Right renal pelvis (tissue), 4 donors: ENCODE measurements at places on chromosomes 7 and 10. TPM values are rescaled to one million over a fixed set of nuclear protein-coding genes. Genes with fewer than 3 reads are reported as not detected.
A peak's percentile ranks its signal among the peaks of the same experiment; 100 is the strongest.

GRCh38 chr7:34332006-34332405 is 326.0 kb upstream of the NPSR1 start:
- peak; percentile 12 for DNase-seq

The MOGAT3 gene
- polyA plus RNA-seq = 1.1 TPM

- DNase-seq = no peak
Measured at GRCh38 chr7:3267966-3268690, 32.9 kb upstream of the SDK1 start.

DNA sequence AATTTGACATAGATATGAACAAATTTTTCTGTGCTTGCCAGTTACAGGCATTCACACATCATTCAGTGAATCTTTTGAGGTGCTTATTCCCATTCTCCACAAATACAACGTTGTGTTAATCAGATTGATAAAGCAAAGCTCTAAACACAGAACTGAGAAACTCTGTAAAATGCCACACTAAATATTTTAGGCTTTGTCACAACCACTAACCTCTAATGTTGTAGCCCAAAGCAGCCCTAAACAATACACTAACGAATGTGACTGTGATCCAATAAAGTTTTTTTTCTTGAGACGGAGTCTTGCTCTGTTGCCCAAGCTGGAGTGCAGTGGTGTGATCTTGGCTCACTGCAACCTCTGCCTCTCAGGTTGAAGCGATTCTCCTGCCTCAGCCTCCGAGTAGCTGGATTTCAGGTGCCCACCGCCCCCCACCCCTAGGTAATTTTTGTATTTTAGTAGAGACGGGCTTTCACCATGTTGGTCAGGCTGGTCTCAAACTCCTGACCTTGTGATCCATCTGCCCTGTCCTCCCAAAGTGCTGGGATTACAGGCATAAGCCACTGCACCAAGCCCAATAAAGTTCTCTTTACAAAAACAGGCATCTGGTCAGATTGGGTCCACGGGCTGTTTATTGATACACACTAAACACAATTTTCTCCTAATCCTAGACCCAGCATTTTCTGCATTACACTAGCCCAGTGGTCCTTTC is 6.9 kb downstream of the CYCS start:
- DNase-seq = no peak

- no peak for DNase-seq
Measured at GRCh38 chr10:72066318-72067284, 21.8 kb downstream of the SPOCK2 start.

DNA sequence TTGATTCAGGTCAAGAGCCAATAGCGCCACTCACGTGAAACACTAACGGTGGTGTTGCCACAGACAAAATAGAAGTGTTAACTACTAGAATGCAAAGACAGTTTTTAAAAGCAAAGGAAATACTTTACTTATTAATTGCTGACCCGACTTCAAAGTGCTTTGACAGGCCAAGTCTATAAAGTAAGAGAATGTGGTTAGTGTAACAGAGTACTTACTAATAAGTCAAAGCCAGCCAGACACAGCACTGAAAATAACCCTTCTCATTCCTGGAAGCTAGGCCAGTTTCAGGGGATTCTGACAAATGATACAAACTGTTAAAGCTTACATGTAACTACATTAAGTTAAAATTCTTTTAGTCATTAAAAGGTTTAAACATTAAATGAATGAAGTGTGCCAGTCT is 50.3 kb downstream of the ENO4 start:
- no peak for DNase-seq

DNA sequence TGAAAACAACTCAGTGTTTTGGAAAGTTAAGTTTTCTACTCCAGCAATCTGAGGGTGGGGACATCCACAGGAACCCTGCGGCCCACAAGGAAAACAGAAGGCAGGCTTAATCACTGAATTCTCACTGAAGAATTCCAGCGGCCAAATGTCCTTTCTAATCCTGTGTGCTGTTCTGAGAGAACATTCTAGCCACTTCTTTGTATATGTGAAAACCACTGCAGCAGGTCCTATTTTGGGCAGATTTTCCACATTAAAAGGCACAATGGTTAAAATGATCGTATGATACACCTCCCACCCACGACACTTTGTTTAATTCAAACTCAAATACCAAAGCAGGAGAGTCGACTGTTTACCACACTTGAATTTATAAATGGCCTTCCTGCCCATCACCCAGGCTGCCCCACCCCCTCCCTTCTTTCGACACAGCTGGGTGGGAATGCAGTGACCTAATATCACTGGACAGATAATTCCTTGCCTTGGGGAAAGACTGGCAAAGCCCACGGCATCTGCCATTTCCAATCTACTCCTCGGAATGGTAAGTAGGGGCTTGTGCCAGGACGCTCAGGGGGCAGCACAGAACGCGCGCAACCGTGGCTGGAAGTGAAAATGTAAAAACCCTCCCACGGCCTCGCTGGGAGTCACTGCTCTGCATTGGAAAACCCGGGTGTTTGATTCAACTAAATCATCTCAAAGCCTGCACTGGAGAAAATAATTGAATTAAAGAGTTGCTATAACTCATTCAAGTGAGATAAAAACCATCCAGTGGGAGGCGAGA is 67.0 kb downstream of the CTBP2 start:
- no peak for DNase-seq

The SP4 gene
- polyA plus RNA-seq = 16.3 TPM

The DPP6 gene
- polyA plus RNA-seq = 46.2 TPM

The CUBN gene
- 260 TPM for polyA plus RNA-seq

The ACSL5 gene
- 5.1 TPM for polyA plus RNA-seq

DNA sequence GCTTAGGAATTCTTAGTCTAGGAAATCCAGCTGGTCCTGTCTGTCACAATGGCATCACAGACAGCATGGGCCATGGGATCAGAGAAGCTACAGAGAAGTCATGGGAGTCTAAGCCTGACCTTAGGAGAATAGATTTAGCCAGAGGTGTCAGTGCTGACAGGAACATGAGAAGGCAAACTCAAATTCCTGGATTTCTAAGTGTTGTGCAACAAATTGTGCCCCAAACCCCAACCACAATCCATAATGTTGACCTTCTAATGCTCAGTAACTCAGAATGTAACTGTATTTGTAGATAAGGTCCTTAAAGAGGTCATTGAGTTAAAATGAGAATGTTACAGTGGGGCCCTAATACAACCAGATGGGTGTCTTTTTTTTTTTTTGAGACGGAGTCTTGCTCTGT is 95.9 kb upstream of the RHOBTB1 start:
- no peak for DNase-seq

DNA sequence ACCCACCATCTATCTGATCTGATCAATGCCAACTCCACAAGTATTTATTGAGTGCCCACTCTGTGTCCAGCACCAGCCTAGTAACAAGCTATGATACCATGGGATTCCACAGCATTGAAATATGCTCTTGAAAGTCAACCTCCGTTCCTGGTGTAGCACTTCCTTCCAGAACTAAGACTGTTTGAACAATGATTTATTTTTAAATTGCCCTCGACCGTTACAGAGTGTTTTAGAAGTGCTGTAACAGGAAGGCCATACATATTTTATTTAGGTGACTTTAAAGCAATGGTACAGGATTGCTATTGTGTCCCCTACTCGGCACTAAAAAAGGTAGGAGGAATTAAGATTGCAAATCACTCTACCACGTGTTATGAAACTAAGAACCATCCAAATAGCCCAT is 225.6 kb downstream of the TEX36 start:
- no peak for DNase-seq

DNA sequence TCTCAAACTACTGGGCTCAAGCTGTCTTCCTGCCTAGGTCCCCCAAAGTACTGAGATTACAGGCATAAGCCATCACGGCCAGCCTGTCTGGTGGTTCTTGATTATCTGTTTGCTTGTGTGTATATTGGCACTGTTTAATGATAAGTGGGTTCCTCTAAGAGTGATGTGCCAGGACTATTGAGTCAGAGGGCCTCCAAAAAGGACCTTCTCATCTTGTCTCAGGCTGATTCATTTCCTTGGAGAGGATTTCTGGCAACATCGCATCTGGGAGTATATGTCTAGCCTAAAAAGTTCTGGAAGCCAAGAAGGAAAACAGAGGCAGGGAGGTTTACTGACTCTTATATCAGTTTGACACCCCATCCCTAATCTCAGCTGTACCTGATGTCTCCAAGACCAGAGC is 27.1 kb upstream of the AKAP9 start:
- DNase-seq = no peak

The LRRD1 gene
- 0.60 TPM for polyA plus RNA-seq

- no peak for DNase-seq
Measured at GRCh38 chr10:7707102-7707501, 4.0 kb downstream of the ITIH2 start.

GRCh38 chr10:119087271-119087882 is 6.8 kb upstream of the EIF3A start:
- no peak for DNase-seq

The HSPA12A gene
- 32.8 TPM for polyA plus RNA-seq

- DNase-seq = no peak
Measured at GRCh38 chr7:148433521-148434180, 156.9 kb upstream of the C7orf33 start.

The SLC35G1 gene
- 8.9 TPM for polyA plus RNA-seq

The NFE2L3 gene
- 32.7 TPM for polyA plus RNA-seq

The ARPC1A gene
- 118 TPM for polyA plus RNA-seq

- DNase-seq = no peak
Measured at GRCh38 chr10:99393683-99394082, 36.7 kb downstream of the GOT1 start.

DNA sequence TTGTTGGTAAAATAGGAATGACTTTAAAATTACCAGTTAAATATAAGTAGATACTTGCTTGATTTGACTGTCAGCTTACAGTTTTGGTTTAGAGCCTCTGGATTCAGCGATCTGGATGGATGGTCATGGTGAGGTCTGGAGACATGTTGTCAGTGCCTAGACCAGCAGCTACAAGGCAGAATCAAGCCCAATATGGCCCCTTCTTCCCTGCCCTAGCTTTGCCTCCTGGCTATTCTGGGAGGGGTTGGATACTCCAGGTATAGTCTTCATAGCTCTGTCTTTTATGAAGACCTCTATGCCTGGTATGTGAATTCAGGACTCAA is 166.5 kb upstream of the VIPR2 start:
- no peak for DNase-seq

DNA sequence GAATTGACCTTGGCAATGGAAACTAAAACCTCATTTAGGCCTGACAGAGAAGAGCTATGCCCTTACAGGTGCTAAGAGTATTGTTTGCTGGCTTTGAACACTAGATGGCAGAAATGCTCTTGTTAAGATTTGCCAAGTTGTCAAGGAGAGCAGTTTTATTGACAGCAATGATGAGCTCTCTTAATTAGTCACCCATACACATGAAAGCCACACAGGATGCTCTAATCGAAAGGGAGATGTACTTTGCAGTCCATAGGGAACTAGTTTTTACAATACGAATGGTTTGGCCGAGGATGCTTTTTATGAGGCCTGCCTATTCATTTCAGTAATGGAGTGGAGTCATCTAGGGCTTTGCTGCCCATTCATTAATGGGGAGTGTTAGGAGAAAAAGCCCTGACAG is 45.4 kb upstream of the MBL2 start:
- peak; percentile 16 for DNase-seq

DNA sequence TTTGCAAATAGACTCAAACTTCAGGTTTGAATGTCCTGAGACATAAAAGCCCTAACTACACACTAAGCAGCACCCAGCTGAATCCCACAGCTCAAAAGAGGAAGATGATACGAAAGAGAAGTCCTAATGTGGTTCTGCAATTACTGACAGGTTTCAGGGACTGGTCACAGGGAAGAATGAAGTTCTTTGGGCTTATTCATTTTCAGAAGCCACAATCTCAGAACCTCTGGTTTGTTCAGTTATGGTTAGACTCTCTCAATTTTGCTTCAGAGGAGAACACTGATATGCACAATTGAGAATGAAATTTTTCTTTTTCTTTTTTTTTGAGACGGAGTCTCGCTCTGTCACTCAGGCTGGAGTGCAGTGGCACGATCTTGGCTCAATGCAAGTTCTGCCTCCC is 94.6 kb upstream of the FAM180A start:
- DNase-seq = no peak

The LRGUK gene
- 1.6 TPM for polyA plus RNA-seq

DNA sequence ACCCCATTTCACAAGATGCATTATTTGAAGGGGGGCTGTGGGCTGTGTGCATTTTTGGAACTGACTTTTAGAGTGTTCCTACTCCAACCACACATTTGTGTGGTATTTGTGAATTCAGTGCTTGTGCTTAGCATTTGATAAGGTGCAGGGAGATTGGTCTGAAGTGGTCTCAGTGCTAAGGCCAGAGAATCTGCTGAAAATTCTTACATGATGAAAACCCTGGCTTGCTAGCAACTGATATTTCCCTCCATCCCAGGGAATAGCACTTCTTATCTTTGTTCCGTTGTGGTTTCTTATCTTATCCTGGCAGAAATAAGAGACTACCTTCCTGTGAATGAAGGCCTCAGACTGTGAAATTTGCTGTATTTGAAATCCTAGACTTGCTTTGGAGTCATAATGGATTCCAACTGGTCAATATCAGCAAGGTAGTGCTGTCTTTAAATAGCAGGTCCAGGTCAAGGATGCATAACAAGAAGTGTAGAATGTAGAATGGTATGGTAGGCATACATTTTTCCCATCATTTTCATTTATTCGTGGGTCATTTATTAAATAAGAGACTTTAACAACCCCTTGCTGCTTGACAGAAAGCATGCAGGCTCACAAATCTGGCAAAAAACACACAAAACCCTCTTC is 986.9 kb downstream of the REEP3 start:
- DNase-seq = no peak

DNA sequence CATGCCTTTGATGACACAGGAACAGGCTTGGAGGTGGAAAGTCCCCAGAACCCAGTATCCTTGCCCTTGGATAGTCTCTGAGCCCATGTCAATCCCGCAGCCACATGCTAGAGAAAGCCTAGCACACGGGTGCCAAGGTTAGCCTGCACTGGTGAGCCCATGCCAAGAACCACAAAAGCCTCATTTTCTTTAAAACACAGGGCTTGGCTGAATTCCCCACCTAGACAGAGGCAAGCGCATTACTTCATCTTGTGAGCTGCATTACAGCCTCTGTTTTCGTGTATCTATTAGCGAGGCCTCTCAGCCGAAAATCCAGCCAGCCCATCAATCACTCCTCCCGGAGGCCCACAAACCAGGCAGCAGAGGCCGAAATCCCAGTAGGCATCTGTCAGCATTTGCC is 314.9 kb upstream of the AUTS2 start:
- DNase-seq = no peak

The LOXL4 gene
- 4.3 TPM for polyA plus RNA-seq

- no peak for DNase-seq
Measured at GRCh38 chr7:29808075-29808801, 1.9 kb downstream of the WIPF3 start.

The SPAG6 gene
- polyA plus RNA-seq = 0.80 TPM

- no peak for DNase-seq
Measured at GRCh38 chr7:42575171-42575570, 336.7 kb downstream of the C7orf25 start.

DNA sequence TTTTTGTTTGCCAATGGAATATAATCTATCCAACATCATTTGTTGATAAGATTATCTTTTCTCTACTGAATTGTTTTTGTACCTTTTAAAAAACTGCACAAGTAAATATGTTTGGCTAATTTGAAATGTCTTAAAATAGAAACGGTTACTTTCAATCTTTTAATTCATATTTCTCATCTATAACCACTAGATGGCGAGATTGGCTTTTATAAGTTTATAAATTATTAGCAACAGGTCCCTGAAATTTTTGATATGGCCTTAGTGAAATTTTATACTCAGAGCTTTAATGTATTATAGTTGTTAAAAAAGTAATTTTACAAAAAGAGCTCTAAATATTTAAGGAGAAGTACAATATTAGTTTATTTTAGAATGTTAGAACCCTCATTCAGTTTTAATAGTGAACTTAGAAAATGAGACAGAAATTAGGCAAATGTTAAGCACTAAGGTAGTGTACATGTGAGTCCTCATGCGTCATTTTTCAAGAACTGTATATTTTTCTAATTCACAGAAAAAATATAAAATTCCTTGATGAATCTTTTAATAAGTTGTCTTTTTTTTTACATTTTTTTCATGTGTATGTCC is 592.5 kb downstream of the ARL4A start:
- peak; percentile 11 for DNase-seq

The NME8 gene
- 0.17 TPM for polyA plus RNA-seq
